ENCODE measurements at places on chromosomes 12 and 14.

GRCh38 chr14:50452979-50453705, 56.5 kb upstream of the CDKL1 start:
- DNase-seq, result no peak

GRCh38 chr14:33376510-33376909, 437.8 kb downstream of the NPAS3 start:
- DNase-seq, result no peak

DNA sequence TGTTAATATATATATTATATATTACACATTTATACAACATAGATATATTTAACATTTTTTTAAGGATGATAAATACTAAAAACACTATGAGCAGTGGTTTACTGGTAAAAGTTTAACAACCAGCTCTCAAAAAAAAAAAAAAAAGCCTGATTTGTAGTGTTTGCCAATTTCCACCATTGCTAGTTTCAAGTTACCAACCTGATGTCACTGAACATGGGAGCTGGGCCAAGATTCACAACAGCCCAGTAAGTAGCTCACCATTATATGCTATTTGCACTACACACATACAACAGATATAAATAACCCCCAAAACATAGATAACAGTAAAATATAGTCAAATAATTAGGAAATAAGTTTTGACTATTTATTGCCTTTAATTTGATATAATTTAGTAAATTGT, 28.9 kb upstream of the TMX1 start:
- DNase-seq, result no peak

DNA sequence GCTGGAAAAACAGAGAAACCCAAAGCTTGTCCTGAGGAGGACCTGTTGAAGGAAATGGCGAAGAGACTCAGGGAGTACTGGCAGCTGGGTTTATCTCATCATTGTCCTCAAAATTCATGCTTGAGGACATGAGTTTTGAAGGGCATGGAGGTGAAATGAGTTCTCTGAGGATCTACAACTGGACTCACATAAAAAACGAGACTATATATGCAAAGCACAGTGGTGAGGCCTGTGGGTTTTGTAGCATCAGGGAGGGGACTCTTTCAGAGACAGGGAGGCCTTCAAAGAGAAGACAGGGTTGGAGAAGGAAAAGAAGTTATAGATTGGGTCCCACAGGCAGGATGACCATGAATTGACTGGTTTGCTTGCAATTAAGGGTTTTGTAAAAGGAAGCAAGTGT, 71.3 kb upstream of the SCN8A start:
- no peak for DNase-seq

GRCh38 chr14:68255693-68256178, 436.2 kb downstream of the RAD51B start:
- no peak for DNase-seq

- DNase-seq, result no peak
Measured at GRCh38 chr12:49568442-49569162, 660 bp upstream of the MCRS1 start.

- DNase-seq, result no peak
Measured at GRCh38 chr12:131618303-131618658, 92.6 kb upstream of the SFSWAP start.
